ENCODE measurements at places on chromosomes 16 and 17. TPM values are rescaled to one million over a fixed set of nuclear protein-coding genes. Genes with fewer than 3 reads are reported as not detected.

Gene CCL7
- total RNA-seq, result 2.2 TPM

Gene MVD
- 29.0 TPM for total RNA-seq

Gene NLRP1
- total RNA-seq, result 15.4 TPM

Gene TOM1L1
- 28.4 TPM for total RNA-seq

Gene RMI2
- total RNA-seq, result 0.31 TPM

Gene DNAI2
- total RNA-seq, result not detected

Gene SSTR5
- total RNA-seq, result not detected

All from gastroesophageal sphincter (tissue), 4 donors.